ENCODE measurements at places on chromosomes 13 and 19.

DNA sequence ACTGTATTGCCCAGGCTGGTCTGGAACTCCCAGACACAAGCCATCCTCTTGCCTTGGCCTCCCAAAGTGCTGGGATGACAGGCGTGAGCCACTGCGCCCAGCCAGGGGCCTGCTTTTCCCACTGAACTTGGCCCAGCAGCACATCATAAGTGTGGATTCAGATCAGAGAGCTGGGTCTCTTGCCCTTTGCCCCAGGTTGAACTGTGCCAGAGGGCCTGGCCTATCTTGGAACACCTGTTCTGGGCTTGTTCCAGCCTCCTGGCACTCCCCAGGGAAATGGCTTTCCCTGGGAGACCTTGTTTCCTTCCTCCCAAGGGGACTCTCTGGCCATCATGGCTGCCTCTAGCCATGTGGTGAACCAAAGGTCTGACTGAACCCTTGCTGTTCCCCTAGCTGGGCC lies 3.4 kb downstream of the CC2D1A start:
- DNase-seq: no peak

- no peak for DNase-seq
Measured at GRCh38 chr13:100809129-100809390, 134.5 kb upstream of the TMTC4 start.

- DNase-seq: peak; percentile 90
Measured at GRCh38 chr19:48501494-48502349, 9.9 kb downstream of the LMTK3 start.

DNA sequence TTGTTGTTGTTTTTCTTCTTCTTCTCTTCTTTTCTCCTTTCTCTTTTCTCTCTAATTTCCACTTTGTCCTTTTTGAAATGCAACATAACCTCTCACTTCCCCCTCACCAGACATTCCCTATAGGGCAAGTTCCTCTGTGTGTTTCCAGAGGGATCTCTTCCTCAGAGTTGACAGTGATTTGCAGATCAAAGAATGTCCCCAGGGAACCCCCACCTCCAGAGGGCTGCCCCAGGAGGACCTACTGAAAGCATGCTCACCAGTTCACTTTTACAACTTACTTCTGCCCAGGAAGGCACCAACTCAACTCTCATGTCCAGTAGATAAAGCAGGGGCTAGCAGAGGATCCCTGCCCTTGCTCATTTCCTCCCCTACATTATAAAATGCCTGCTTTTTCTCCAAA lies 1648.0 kb downstream of the PCDH9 start:
- no peak for DNase-seq

- no peak for DNase-seq
Measured at GRCh38 chr19:40836754-40837429, 13.4 kb downstream of the CYP2A6 start.

GRCh38 chr13:47004540-47004939 lies 107.7 kb upstream of the HTR2A start:
- DNase-seq: no peak

GRCh38 chr13:80100636-80101035 lies 240.3 kb downstream of the SPRY2 start:
- no peak for DNase-seq

GRCh38 chr13:32028711-32029110 lies 2.9 kb upstream of the FRY start:
- peak; percentile 96 for DNase-seq

GRCh38 chr13:33543089-33543459 lies 257.5 kb upstream of the STARD13 start:
- DNase-seq: no peak

DNA sequence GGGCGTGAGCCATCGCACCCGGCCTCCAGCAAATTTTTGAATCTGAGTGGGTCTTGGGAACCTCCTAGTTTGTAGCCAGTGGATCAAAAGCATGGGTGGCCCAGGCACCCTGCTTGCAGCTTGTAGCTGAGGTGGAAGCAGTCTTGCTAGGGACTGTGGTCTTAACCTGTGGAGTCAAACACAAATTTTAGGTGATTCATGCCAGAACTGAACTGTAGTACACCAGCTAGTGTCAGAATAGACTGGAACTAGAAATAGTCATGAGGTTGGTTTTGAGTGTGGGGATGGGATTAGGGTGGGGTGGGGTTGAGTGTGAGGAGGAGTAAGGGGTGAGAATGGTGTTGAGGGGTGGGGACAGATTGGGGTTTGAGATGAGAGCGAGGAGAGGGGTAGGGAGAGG lies 5.8 kb downstream of the LIM2 start:
- no peak for DNase-seq

- no peak for DNase-seq
Measured at GRCh38 chr13:112897956-112898620, 70.9 kb upstream of the MCF2L start.

DNA sequence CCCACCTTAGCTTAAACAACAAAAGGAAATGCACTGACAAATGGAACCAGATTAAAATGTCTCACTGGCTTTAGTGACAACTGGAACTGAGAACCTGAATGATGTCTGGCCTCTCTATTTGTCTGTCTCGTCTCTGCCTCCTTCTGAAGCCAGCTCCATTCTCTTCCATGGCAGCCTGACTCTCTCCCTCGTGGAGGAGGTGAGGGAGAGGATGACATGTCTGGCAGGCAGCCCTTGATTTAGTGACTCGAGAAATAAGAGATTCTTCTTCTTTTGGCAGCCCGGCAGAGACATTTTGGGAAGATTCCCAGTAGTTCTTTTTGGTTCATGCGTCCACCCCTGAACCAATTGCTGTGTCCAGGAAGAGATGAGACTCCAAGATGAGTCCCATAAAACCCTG lies 131.7 kb downstream of the KLF5 start:
- no peak for DNase-seq

GRCh38 chr19:54877471-54877870 lies 3.4 kb downstream of the FCAR start:
- no peak for DNase-seq

GRCh38 chr13:25581351-25581750 lies 209.6 kb downstream of the ATP8A2 start:
- no peak for DNase-seq

GRCh38 chr19:10003271-10003670 lies 7.0 kb downstream of the COL5A3 start:
- DNase-seq: no peak

GRCh38 chr19:12092956-12093355 lies 28.4 kb downstream of the ZNF844 start:
- DNase-seq: no peak

DNA sequence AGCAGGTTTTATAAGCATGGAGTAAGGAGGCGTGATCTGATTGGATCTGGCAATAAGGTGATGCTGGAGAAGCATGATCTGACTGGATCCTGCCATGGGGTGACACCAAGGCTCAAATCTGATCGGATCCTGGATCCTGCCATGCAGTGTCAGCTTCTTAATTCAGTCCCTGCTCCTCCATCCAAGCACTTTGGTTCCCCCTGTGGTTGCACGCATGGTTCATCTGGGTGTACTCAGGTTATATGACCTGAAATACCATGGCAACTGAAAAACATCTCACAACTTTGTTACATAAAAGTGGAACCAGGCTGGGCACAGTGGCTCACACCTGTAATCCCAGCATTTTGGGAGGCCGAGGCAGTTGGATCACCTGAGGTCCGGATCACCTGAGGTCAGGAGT lies 17.6 kb upstream of the KLK4 start:
- peak; percentile 53 for DNase-seq

Measured in NCI-H1930 (cell line).